ENCODE measurements at places on chromosomes 5 and 9.

DNA sequence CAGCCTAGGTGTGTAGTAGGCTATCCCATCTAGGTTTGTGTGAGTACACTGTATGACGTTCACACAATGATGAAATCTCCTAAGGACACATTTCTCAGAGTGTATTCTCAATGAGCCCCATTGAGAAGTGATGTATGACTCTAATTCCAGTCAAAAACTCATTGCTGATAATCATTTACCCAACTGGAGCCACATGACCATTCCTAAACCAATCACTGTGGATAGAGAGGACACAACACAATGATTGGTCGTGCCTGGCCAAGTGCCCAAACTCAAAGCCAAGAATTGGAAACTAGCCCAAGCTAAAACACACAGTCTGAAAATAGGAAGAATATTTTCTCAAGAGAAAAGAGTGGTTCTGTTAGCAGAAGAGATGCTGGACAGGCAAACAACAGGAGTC, 191.2 kb downstream of the ZNF462 start:
- no peak for DNase-seq

DNA sequence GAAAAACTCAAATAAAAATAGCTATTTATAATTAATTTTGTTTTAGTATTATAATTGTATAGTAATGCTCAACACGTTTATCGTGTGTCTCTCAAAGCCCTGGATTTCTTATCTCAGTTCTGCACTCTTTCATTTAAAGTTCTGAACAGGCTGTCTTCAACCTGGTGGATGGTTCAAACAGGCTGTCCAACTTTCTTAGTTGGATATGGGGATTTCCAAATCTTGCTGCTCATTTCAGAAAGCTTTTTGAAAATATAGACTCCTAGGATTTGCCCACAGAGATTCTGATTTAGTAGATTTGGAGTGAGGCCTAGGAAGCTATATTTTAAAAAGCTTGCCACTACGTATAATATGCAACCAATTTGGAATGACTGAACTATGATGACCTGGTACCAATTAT, 120.3 kb downstream of the GRIA1 start:
- no peak for DNase-seq

DNA sequence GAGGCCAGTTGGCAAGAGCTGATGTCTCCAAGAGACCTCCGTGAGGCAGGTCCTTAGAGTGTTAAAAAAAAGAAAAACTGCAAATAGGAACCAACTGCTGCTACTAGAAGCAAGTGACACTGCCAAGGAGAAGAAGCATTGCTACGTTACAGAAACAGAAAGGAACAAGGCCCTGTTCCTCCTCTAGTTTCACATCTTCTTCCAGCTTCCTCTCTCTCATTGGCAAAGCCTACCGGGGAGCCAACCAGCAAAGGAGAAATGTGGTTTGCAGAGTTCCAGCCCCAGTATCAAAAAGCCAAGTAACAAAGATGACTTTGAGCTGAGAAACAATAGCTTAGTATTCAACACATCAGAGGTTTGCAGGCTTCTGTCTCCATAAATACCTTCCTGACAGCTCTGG, 145.9 kb downstream of the PRELID2 start:
- DNase-seq: no peak

DNA sequence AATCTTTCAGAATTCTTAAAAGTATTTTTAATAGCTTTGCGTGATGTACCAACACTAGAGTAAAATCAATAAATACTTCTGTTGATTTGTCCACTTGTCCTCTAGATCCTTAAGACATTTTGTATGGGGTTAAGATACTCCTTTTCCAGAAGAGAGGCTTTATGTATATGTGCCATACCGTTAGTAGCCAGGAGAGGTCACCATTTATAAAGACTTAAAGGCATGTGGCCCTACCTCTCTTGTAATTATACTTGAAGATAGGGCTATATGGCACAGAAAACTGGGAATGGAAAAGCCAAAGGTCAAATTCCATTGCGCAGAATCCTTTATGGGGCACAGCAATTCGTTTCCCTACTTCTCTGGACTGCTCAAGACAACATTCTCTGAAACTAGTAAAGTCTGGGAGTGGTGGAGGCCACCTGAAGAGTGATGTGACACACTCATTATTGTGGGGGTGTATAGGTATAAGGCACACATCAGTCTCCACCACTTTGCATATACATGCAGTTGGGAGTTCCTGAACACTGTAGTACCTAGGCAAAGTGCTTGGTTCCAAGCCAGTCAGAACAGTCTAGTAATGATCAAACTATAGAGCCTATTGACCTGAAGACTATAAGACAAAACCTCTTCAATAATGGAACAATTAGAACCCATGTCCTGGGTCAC, 140.1 kb upstream of the FBXL17 start:
- DNase-seq: peak; percentile 38

DNA sequence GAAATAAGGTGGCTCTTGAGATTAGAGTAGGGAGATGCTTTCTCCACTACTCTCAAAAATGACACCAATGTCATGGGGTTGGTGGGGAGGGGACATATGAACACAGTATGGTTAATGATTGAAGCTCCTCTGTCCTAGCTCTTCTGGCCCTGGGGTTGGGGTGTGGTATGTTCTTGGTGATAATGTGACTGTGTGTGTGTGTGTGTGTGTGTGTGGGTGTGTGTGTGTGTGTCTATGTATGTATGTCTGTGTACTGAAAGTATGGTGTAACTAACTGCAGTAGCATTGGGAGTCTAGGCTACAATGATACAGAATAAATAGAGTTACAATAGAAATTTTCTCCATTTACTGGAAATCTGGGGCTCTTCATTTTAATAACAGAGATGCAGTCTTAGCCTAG, 121.0 kb upstream of the CD180 start:
- DNase-seq: no peak

DNA sequence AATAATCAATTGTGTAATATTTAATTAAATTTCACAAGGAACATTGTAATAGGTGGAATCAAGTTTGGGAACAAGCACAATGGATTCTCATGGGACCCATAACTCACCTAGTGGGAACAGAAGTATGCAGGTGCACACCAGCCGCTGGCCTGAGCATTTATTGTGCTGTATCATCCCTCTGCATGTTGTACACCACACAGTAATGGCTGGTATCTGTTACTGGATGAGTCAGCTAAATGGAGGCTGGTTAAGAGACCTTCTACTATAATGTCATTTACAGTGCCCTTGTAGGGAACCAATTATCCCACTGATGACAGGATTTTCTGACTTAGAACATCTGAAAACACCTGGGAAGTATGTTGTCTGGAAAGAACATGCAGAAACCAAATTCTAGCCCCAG, 3.2 kb upstream of the MAP3K1 start:
- DNase-seq: peak; percentile 73

- DNase-seq: no peak
Measured at GRCh38 chr9:21904776-21905175, 89.4 kb downstream of the CDKN2A start.

GRCh38 chr9:108831496-108832178, 24.1 kb downstream of the ACTL7B start:
- no peak for DNase-seq

DNA sequence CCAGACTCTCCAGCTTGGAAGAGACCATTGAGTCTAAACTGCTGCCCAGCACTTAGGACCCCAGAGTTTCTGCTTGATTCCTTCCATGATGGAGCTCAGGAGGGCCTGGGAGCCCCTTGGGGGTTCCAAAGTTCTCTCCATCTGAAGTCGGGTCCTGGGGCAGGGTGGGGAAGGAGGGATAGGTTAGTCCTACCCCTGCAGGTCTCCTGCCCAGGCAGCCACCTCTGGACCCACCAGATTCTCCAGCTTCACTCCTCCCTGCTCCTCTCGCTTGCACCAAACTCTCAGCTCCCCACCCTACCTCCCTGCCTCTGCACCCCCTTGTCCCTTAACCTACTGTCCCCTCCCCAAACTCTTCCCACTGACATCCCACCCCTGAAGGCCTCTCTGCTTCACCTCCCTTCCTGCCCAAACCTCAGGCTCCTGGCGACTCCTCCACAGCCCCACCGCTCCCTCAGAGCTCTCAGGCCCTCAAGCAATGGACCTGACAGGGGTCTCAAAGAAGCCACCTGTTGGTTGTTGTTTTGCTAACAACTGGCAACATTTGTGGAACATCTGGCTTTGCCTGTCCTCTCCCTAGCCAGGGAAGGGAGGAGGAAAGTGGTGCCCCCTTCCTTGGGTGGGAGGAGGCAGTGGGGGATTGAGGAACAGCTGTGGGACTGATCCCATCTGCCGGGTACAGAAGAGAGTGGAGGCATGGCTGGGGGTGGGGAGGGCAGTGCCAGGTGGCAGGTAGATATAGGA, 137.5 kb downstream of the RGS3 start:
- DNase-seq: no peak

GRCh38 chr5:107589520-107590193, 81.1 kb downstream of the EFNA5 start:
- DNase-seq: no peak

DNA sequence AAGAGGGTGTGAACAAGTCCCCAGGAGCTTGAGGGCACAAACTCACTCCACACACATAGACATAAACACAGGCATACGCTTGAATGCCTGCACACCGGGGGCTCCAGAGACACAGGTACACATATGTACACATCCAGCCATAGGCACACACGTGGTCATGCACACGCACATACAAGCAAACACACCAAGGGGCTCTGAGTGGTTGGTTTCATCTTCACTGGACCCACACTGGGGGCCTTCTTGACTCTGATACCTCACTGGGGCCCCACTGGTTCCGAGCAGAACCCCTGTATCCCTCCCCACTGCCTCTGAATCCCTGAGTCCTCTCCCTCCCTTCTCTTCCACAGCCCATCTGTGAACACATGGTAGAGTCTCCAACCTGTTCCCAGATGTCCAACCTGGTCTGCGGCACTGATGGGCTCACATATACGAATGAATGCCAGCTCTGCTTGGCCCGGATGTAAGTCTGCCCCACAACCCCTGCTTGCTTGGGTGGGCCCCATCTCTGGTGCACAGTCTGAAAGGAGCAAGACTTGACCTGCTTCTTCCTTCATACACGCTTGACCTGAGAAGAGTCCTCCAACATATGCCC, 6.4 kb downstream of the SPINK4 start:
- DNase-seq: no peak

- no peak for DNase-seq
Measured at GRCh38 chr5:147349241-147349640, 114.4 kb downstream of the STK32A start.

DNA sequence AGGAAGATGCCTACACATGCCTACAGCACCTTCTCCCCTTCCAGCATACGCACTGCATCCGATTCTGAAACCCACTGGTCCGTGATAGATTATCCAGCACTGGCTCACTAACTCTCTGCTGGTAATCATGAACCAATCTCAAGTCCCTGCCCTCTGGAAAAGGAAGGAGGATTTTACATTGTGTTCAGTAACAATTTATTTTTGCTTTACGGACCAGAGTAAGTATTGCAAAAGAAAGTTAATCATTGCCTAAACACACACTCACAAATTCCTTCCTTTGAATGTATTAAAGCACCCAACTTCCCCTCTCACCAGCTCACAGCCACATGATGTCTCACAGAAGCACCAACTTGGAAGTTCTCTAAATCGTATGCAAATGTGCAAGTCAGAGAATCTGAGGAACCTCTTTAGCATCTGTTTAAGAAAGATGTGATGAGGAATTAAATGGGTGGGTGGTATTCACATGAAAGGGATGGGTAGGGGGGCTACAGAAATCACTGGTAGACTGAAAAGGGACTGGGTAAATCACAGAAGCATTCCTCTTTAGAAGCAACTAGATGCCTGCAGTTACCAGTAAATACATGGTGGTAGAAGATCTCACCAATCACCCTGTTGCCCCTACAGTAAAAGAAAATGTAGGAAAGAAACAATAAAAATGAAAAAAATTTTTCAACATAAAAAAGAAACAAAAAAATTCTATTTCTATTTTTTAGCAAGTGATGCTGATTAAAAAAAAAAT, 8.4 kb downstream of the GNAQ start:
- no peak for DNase-seq

DNA sequence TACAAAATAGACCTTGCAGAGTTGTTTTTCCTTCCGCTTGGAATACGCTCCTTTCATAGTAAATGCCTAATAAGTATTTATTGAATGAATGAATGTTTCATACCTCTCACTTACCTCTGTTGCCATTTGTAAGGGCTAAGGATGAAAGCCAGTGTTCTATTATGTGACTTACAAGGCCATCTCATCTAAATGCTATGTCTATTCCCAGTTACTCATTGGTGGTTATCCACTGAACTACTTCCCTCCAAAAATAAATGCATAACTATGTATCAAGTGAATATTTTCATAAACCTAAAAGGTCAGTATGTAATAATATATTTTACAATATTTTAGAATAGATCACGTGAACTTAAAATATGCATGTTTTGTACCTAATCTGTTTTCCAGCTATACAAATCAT, 670.5 kb upstream of the RGMB start:
- DNase-seq: no peak

DNA sequence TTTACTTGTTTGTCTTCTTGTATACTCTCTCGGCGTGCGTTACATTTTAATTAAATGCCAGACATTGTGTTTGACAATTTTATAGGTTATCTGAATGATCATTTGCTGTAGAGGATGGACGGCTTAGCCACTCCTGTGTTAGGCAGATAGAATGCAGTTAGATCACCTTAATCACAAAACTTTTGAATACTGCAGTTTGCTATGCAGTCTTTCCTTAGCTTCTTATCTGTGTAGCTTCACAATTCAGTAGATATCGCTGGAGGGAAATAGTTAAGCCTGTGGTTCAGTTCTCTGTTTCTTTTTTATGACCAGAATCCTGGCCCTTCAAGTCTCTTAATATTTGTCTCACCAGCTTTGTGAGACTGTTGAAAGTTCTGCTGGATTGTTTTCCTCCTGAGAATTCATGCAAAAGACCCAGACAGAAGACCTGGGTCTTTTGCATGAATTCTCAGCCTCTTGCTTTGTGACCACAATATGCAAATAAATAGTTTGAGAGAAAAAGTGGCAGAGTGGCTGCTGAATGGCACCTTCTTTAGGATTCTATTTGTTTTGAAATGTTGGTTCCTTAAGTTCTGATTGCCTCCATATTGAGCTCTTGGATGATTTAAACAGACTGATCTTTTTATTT, 40.2 kb downstream of the RASA1 start:
- no peak for DNase-seq

DNA sequence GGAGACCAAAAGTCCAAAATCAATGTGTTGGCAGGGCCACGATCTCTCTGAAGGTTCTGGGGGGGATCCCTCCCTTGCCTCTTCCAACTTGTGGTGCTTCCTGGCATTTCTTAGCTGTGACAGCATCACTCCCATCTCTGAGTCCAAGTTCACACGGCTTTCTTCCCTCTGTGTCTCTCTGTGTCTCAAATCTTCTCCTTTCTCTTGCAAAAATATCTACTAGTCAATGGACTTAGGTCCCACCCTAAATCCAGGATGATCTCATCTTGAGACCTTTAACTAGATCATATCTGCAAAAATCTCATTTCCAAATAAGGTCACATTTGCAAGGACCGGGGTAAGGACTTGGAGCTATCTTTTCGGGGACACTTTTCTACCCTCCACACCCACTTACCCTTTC, 186.1 kb downstream of the HSD17B3 start:
- no peak for DNase-seq
